Epithelial cell of esophagus (primary cell): ENCODE measurements at places on chromosomes 1 and 21.

DNA sequence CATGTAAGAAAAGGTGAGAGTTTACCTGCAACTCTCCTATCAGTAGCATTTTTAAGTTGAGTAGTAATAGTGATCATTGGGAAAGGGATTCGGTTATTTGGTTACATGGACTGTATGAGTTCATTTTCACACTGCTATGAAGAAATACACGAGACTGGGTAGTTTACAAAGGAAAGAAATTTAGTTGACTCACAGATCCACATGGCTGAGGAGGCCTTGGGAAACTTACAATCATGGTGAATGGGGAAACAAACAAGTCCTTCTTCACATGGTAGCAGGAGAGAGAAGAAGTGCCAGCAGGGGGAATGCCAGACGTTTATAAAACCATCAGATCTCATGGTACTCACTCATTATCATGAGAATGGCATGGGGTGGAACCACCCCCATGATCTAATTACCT lies 59.3 kb upstream of the FBXO28 start:
- peak; percentile 72 for DNase-seq

DNA sequence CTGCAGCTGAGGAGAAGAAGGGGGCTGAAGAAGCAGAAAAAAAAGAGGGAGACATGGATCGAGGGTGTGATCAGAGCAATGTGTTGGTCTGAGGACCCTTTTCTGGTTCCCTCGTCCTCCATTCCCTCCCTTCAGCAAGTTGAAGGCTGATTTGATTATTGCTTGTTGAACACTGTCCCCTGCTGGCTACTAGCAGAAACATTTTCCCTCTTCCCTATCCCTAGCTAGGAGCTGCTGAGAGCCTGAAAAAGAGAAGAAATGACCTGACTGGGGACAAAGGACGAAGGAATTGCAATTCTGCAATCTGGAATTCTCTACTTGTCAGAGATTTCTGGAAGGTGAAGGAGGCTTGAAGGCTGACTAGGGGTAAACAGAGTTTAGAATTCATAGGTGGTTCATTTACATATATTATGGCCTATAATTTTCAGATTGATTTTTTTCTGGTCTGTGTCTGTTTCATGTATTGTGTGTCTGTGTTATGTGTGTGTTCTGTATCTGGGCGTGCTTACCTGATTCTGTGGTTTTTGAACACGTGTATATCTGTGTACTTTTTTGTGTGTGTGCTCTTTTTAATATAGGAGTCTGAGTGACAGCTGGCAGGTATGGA lies 9.8 kb downstream of the NHLH1 start:
- DNase-seq = peak; percentile 73

DNA sequence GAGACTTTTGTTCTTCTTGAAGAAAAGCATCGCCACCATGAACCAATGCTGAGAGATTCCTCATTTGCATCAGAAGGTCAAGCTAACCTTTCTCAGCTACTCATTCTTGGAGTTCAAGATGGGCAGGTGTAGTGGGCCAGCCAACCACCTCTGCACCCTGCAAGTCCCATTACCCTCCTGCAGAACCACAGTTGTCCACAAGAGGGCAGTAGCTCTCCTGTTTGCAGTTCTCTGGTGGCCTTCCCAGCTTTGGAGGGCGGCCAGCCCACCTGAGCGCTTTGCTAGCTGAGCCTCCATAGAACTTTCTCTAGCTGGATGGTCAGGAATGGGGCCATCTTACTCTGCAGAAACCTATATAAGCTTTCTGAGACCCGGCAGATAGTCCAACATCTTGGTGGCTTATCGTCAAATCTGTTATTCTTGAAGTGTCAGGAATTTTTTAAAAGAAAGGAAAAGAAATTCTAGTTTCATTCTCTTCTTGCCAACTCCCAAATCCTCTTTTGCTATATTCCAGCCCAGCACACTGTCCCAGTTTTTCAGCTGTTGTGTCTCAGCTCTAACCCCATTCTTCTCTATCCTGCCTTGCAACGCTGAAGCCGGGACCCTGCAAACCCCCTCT lies 11.0 kb upstream of the LMX1A start:
- peak; percentile 73 for DNase-seq

GRCh38 chr1:46128344-46128743 lies 4.1 kb downstream of the PIK3R3 start:
- DNase-seq = peak; percentile 76

DNA sequence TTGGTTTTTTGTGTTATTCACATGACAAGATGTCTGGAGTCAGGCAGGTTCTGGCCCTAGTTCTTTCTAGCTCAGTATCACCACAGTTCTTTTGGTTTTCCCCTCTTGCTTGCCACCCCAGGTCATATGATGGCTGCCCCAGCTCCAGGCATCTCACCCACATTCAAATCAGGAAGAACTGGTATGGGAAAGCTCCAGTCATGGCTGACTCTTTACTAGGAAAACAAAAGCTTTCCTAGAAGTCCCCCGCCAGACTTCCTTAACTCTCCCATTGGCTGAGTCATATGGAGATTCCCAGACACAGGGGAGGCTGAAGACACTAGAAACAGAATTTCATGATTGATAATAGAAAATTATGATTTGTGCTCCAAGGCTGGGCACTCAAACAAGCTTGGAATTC lies 22.1 kb upstream of the EYA3 start:
- DNase-seq = peak; percentile 89

GRCh38 chr21:37769656-37770055 lies 146.6 kb downstream of the KCNJ6 start:
- no peak for DNase-seq

- no peak for DNase-seq
Measured at GRCh38 chr21:44436111-44436611, 19.1 kb upstream of the LRRC3 start.

DNA sequence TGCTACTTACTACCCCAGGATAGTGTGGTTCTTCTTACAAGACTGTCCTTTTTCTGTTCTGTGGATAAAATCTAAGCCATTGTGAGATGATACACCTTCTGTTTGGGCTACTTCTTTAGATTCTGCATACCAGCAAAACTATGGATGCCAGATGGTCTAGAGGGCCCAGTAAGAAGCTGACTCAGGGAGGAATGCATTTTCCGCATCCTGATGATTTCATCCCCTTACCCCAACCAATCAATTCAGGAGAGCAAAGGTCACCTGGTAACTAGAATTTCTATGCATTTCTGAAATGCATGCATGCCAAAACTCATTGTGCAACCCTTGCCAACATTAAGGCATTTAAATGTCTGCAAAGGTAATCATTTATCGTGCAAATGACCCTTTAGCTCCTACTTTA lies 285.7 kb upstream of the ZP4 start:
- no peak for DNase-seq

- DNase-seq = no peak
Measured at GRCh38 chr1:63401945-63402344, 34.5 kb downstream of the ALG6 start.

GRCh38 chr1:6911021-6911941 lies 126.0 kb downstream of the CAMTA1 start:
- no peak for DNase-seq

DNA sequence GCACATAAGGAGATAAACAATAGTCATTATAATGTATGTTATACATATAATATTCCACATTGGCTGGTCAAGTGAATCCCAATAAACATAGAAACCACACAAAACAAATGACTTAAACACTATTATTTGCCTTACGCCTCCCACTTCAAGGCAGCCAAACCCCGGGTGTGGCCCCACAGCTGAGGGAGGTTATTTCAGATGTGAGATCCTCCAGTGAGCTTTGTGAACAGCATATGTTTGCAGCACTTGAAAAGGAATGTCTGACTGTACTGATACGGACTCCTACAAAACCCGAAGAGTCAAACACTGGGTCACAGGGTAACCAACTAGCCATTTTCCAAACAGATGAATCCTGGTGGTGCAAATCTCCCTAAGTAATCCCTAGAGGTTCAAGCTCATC lies 27.1 kb upstream of the DISP1 start:
- no peak for DNase-seq

DNA sequence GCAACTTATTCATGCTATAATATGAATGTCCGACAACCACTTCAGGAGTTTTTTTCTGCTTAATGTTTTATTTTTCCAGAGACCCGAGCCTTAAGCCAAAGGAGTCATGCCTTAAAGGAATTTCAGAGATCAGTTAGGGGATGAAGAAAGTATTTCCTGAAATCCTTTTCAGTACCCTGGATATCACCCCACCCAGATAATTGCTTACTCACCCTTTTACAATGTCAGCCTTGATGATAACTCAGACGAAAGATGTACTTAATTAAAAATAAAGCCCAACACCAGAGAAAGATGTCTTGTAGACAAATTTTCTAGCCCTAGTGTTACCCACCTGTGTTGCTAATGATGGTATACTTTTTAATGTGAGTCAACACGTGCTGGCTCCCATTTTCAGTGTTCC lies 124.1 kb downstream of the XCL2 start:
- no peak for DNase-seq

- DNase-seq = no peak
Measured at GRCh38 chr1:66393586-66394287, 140.2 kb upstream of the SGIP1 start.

GRCh38 chr1:93703643-93704042 lies 22.0 kb upstream of the BCAR3 start:
- DNase-seq = peak; percentile 83

- no peak for DNase-seq
Measured at GRCh38 chr1:58900396-58900795, 116.5 kb upstream of the JUN start.

- peak; percentile 100 for DNase-seq
Measured at GRCh38 chr1:235068158-235069121, 60.2 kb downstream of the TOMM20 start.

DNA sequence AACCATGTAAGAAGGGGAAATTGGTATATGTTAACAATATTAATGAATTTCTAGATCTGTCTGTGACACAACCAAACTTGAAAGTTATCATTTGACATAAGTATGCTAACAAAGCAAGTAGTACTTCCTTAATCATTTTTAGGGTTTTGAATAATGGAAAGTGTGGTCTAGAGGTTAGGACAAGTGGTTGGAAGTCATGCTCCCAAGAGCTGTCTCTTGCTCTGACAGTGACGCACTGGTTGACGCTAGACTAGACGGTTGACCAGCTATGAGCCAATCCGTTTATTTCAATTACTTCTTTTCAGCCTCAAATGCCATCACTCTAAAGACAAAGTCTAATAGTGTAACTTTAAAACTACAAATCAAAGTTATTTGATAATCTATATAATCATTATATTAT lies 20.7 kb upstream of the RGS1 start:
- no peak for DNase-seq

GRCh38 chr1:77385551-77385950 lies 103.7 kb downstream of the AK5 start:
- DNase-seq = no peak

- peak; percentile 82 for DNase-seq
Measured at GRCh38 chr1:173152598-173152997, 54.5 kb downstream of the TNFSF4 start.

DNA sequence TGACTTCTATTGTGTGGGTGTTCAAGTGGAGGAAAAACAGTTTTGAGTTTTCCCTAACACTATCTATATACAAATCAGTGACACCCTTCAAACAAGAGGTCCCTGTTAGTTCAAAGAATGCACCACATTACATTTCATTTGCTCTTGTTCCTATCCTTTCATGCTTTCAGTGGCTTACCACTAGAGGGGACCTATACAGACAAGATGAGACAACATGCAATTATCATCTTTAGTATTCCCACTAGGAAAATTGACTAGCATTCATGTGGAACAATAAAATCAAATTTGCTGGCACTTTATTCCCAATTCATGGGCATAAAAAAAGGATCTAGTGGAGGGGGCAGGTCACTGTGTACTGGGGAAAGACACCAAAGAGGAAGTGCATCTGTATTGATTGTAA lies 13.3 kb upstream of the SIPA1L2 start:
- DNase-seq = no peak

- peak; percentile 49 for DNase-seq
Measured at GRCh38 chr21:39660191-39660980, 47.6 kb downstream of the B3GALT5 start.

DNA sequence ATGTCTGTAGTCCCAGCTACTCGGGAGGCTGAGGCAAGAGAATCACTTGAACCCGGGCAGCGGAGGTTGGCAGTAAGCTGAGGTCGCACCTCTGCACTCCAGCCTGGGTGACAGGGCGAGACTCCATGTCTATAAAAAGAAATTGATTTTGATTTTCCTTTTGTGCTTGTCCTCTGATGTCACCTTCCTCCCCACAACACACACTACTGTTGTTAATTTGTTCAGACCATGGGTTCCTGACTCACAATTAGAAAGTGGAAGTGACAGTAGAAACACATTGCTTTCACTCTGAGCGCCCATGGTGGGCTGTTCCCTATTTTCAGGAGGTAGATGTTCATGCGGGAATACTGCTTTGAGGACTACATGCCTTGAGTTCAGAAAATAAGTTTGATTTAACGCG lies 165.5 kb upstream of the KCNJ6 start:
- DNase-seq = no peak

- DNase-seq = peak; percentile 97
Measured at GRCh38 chr1:209827384-209828262, at the start of gene UTP25. UTP25 (plus strand) TSS chr1:209827972; CDS start chr1:209828064, 92 bp downstream.

GRCh38 chr1:46197560-46197963 lies 672 bp downstream of the POMGNT1 start:
- no peak for DNase-seq

DNA sequence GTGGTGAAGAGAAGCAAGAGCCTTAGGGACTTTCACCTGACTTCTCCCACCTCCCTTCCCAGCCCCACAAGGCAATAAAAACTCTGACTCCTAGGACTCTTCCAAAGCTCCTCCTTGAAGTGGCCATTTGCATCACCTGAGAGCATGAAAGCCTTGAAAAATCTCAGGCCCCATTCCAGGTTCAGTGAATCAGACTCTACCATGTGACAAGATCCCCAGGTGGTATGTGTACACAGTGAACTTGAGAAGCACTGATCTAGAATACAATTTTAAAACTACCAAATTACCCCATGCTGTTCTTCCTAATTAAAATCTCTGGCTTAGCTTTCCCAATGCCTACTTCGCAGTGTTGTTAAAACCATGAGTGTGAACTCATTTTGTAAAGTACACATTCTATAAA lies 195.1 kb upstream of the SAMSN1 start:
- peak; percentile 63 for DNase-seq

GRCh38 chr1:110002695-110003094 lies 18.1 kb downstream of the AHCYL1 start:
- DNase-seq = no peak

- DNase-seq = peak; percentile 63
Measured at GRCh38 chr1:8031176-8031785, 5.2 kb upstream of the ERRFI1 start.

- DNase-seq = peak; percentile 77
Measured at GRCh38 chr1:24830680-24831272, 85.5 kb downstream of the CLIC4 start.

GRCh38 chr1:156858555-156858956 lies 361 bp downstream of the INSRR start:
- DNase-seq = no peak

GRCh38 chr1:87864676-87865075 lies 536.0 kb downstream of the LMO4 start:
- no peak for DNase-seq

GRCh38 chr1:120133228-120133927 lies 42.9 kb downstream of the SEC22B start:
- no peak for DNase-seq

DNA sequence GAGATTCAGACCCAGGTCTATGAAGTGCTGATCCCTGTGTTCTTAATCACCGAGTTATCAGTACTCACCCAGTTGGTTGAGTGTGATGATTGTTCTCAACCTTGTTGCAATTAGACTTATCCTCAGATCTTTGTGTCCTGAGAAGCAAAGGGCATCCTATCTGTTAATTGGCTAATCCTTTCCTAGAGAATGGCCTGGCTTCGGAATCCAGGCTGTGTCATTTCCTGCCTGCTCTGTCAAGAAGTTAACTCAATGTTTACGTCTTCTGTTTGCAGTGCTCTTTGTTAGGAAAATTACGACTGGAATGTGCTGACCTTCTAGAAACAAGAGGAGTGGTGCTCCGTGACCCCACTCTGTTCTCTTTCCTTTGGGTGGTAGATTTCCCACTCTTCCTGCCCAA lies 14.7 kb downstream of the GAS5 start:
- peak; percentile 68 for DNase-seq
